ENCODE measurements at places on chromosomes 3 and 15.

DNA sequence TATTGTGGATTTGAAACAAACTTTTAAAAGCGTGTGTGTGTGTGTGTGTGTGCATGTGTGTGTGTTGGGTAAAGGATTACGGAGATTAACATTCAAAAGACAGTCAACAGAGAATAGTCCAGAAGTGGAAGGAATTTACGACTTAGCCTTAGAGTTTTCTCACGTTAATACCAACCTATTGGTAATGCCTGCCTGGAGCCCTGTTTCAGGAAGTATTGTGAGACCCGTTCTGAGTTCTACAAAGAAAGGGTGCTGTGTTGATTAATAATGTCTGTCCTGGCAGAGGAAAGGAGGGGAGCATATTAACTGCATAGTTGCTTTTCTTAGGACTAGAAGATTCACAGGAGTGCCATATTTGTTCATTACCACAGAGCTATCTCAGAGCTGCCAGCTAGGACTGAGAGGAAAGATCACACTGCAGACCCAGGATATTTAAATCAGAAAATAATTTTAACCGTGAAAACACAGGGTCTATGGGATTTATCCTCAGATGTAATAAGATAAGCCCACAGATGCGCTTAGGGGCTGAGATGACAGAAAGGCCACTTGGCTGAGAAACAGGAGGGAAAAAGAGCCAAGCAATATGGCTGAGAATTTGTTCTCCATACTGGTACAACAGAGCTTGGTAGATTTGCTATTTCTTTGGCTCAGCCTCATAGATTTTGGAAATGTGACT lies 40.5 kb upstream of the FRMD4B start:
- no peak for DNase-seq

- peak; percentile 20 for DNase-seq
These were observed 27.5 kb upstream of the MASP1 start for GRCh38 chr3:187318819-187319616.

- DNase-seq = no peak
These were observed 2.0 kb upstream of the TOPBP1 start for GRCh38 chr3:133663569-133664313.

GRCh38 chr3:149653564-149653963 lies 4.3 kb downstream of the WWTR1 start:
- DNase-seq = no peak

DNA sequence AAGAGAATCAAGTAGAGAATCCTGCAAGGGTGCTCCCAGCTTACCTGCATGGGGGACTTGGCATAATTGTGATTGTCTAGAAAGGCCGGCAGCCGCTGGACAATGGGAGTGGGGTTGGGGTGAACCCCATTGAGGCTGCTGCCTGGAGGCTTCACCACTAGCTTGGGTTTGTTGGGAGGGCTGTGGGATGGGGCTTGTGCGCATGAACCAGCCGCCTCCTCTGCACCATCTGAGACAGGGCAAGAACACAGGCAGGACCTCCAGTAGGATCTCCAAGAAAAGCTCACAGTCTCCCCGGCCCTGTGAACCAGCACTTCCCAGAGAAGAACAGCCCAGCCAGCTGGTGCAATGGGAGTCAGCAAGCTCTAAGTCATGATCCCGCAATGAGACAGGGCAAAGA lies 39.8 kb downstream of the SEMA3G start:
- DNase-seq = no peak

GRCh38 chr3:123292321-123293310 lies 90.9 kb downstream of the SEC22A start:
- DNase-seq = no peak

- no peak for DNase-seq
These were observed 102.3 kb downstream of the P2RY1 start for GRCh38 chr3:152937234-152937633.

GRCh38 chr15:51135276-51135675 lies 40.6 kb upstream of the TNFAIP8L3 start:
- DNase-seq = no peak

DNA sequence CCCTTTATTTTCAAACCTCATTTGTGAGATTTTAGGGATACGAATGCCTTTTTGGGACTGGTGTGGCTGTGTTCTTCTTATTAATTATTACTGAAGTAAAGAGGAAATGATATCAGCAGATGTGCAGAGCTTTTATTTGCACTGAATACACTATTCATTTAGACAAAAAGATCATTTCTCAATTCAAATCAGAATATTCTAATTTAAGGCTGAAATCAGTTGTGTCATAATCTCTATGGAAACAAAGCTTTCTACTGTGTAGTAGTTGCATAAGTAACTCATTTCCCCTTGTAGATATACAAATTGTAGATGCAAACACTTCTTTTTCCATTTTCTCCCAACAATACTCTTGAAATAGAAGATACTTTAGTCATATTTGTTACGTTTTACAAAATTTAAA lies 56.0 kb downstream of the PDE8A start:
- DNase-seq = no peak

DNA sequence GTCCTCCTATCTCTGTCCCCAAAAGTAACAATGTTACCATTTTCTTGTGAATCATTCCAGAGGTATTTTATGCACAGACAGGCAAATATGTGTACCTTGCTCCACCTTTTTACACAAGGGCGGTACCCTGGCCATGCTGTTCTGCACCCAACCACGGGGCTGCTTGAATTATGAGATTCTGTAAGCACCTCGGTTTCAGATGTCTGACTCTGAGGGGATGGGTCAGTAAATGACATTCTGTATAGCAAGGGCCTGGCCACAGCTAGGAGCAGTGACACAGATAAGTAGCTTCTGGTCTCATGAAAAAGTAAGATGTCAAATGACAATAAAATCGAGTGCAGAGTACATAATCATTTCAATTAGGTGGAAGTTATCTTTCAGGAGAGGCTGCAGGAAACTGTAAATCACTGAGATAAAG lies 30.4 kb upstream of the FLNB start:
- DNase-seq = no peak

DNA sequence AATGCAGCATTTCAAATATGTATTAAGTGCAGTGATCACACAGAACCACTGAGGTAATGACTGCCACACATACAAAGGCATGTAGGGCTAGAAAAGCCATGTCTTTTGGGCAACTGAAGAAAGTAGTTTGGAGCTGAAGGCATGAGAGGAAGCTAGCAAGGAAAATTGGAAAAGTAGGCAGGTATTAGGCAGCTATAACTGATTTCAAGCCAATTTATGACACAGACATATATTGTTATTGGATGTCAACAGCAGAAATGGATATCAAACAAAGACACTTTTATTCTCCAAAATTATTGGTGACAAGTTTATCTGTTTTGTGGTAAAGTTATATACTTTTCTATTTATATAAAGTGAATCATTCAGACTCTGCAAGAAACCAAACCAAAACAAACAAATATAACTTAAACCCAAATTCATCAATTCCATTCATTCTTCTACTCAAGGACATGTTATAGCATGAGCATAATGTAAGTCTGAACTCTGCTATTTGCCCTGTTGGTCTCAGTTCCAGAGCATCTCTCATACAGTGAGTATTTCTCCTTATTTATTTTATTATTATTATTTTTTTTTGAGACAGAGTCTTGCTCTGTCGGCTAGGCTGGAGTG lies 307.4 kb upstream of the COL8A1 start:
- no peak for DNase-seq

DNA sequence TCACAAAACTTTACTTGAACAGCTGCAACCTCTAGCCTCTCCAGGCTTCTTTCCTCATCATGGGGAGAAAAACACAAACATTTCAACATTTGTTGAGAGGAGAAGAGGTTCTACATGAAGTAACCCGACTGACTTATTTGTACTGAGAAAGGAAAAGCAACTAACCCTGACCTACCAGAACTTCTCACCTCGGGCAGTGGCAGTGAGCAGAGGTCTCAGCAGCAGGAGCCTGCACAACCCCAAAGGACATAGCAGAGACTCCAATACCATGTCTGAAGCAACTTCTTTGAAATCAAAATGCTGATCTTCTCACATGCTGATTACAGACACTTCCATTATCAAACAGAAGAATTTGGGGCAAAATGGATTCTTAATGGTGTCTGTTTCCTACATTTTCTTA lies 1085.6 kb upstream of the CFAP20DC start:
- no peak for DNase-seq

- no peak for DNase-seq
These were observed 573.4 kb upstream of the DPPA4 start for GRCh38 chr3:109910772-109911171.

GRCh38 chr15:66706225-66706732 lies 4.2 kb downstream of the SMAD6 start:
- no peak for DNase-seq

Measured in T-cell (primary cell).